ENCODE measurements at places on chromosomes 6 and 20.

DNA sequence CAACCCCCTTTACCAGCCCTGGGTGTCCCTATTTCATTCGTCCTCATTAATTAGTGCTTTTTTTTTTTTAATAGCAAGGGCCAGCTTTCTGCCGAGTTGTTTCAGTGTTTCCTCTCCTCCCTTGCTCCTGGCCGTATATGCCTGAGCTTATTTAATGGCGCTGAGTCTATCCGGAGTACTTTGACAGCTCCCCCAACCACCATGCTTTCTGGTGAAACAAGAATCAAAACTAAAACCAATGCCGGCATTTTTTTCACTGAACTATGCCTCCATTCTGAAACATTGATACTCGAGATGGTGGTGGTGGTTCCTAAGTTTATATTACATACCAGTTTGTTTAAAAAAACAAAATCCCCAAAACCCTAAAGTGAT is 1.2 kb downstream of the DCBLD1 start:
- no peak for DNase-seq

- no peak for DNase-seq
Observed at GRCh38 chr6:165055231-165055630, 254.2 kb downstream of the C6orf118 start.

DNA sequence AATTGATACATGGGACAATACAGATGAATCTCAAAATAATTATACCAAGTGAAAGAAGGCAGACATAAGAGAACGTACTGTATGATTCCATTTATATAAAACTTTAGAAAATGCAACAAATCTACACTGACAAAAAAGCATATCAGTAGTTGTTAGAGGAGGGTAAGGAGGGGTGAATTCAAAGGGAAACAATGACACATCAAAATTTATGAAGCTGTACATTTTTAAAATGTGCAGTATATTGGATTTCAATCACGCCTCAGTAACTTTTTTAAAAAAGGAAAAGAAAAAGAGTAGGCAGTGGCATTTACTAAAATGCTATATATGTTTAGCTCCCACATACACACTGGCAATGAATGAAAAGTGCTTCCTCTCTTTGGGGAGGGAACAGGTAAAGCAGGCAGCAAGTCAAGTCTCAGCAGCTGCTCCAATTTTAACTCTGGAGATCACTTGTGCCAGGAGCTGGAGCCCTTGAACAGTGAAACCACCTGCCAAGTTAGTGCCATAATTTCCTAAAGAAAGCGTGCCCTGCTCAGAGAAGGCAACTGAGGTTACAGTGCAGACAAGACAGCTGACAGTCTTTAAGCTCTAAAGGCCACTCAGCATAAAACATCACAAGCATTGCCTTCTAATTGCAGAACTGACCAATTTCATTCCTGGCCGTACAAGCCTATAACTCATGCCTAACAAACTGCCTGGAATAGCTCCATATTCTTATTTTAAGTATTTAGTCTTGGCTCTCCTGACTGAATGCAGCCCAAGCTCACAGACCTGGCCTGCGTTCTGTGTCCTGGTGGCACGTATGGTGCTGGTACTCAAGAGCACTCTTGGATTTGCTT is 10.9 kb downstream of the FKBP1A start:
- DNase-seq, result no peak

DNA sequence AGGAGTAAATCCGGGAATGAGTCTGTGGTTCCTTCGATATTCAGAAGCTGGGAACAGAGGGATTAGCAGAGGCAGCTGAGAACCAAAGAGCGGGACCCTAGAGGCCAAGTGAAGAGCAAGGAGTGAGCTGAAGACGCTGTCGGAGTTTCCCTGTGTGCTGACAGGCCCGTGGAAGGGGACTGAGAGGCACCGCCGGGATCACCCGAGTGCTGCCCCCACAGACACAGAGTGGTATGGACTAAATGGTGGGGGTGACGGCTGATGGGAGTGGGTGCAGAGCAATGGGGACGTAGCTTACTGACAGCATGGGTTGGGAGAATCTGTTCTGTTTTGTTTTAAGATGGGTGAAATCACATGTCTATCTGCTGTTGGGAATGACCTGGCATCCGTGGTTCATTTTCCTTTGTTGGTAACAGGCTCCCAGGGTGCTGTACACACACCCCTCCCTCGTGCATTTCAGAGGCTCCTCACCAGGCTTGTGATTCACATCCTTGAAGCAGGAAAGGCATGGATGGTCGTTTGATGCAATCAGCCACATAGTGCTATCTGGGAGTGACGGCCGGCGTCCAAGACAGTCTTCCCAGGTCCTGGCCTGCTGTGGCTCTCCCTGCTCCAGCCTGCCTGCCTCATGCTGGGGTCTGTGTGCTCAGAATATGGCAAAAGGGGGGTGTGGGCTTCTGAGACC is 97.4 kb downstream of the THBS2 start:
- DNase-seq, result no peak

DNA sequence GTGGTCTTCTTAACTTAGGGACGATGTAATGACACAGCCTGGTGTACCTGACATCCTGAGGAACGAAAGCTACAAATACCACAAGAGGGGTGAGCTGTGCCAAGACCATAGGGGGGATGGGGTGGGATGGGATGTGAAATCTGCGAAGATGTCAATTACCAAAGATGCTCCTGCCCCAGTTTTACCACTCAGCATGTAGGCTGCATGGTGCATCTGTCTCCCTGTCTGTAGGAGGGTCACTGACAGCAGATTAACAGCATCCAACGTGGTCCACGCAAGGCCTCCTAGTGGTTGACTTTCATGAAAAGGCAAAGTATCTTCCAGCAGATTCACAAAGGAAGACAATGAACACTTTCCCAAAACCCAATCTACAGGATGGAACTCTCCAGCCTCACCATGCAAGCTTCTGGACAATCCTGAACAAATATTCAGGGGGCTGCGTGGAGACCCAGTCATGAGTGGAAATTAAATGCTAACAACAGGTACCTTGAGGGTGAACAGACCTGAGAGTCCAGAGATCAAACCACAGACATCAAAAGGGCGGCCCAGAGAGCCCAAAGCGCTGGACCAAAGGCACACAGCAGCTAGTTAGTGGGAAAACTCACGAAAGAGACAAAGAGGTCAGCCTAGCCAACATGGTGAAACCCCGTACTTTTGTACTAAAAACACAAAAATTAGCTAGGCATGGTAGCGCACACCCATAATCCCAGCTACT is 44.4 kb downstream of the ZMYND8 start:
- DNase-seq, result no peak

Data from esophagus squamous epithelium (tissue), 5 donors.